Midbrain (tissue), 1 donor: ENCODE measurements at places on chromosomes 3 and 15.
A peak's percentile ranks its signal among the peaks of the same experiment; 100 is the strongest.

DNA sequence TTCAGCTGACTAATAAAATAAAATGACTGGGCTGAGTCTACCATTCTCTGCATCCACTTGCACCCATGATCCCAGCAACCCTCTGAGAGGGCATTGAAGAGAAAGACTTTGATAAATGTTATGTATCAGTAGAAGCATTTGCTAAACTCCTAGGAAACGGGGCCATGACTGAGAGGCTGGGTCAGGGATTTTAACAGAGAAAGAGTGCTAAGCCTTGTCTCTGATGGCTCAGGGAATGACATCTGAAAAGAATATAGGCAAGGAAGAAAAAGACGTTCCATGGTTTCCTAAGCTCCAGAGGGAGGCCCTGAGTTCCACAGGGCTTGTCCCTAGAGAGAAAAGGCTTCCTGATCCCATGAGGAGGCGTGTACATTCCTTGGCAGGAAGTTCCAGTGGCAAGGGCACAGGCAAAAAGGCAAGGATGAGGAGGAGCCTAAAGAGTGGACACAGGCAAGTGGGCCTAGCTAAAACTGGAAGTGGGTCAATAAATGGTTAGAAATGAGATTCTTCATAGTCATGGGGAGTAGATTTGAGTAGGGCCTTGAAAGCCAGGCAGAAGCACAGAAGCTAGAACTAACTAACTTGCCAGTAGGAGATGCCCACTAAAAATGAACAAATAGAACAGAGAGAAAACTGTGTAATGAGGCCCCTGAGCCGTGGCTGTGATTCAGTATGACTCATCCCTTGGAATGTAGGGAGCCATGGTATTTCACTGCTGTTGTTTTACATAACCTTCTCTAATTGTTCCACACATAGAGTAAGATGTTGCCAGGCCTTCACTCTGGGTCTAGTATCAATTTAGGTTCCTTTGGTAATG lies 44.9 kb upstream of the MANF start:
- DNase-seq, result no peak

DNA sequence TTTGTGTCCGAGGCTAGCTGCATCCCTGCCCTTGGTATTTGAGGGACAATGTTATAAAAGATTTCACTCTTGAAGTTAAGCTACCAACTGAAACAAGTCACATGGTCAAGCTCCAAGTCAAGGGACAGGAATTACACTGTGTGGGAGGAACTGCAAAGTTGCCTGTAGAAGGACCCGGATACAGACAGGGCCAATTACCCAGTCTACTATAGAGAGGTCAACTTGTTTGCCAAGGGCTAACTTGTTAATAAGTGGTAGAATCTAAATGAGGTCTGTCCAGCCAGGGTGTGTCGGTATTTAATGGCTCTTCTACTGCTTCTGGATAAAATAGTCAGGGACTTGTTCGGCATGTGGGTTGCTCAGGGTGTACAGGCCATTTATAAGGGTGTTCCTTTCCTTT lies 55.7 kb downstream of the PTPRG start:
- no peak for DNase-seq

- DNase-seq, result no peak
Measured at GRCh38 chr3:157061265-157061664, 98.7 kb downstream of the CCNL1 start.

DNA sequence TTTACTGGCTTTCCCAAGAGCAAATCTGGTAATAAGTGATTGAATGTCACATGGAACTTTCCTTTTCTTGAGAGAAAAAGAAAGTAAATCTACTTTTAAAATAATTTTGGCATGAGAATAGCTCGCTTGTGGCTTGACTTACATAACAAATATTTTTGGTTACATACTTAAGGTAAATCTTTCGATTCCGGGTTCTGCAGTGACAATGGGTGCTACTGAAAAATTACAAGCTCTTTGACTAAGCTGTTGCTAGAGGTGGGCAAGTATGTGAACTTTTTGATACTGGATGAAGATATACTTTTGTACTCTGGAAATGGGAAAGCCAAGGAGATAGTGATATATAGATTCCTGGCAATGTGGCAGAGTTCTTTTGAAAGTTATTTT lies 51.9 kb upstream of the OTOL1 start:
- DNase-seq, result no peak

DNA sequence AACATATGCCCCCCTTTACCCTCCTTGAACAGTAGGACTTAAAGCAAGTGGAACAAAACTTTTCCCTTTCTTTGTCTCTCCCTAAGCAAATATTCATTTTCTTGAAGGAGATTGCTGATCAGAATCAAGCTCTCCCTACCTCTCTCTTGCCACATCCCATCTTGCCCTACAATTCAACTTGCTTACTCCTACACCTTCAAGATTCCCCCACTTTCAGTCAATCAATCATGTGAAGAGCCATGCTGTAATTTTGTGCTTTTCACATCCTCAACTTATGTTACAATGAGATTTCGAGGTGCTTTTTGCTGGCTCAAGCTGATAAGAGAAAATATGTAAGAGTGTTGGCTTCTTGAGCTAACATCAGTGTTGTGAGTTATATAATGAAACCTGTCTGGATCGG lies 662.9 kb downstream of the NLGN1 start:
- no peak for DNase-seq

GRCh38 chr15:100020189-100020588 lies 287.0 kb upstream of the LYSMD4 start:
- DNase-seq, result no peak

GRCh38 chr15:63296195-63296594 lies 18.8 kb downstream of the APH1B start:
- no peak for DNase-seq

DNA sequence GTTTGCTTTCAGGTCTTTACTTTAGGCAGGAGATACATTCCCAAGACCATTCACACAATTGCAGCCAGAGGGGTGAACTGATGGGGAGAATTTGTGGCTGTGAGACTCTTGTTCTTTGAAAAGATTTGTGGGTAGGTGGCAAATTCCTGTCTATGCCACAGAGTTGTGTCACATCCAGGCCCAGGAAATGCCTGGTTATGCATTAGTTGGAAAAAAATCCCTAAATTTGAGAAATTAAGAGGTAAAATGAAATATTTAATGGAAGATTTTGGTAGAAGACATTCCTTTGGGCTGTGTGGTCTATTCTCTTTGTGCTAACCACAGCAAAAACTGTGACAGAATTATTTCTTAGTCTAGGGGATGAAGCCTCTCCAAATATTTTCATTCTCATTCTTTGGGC lies 28.8 kb downstream of the SAMMSON start:
- no peak for DNase-seq

DNA sequence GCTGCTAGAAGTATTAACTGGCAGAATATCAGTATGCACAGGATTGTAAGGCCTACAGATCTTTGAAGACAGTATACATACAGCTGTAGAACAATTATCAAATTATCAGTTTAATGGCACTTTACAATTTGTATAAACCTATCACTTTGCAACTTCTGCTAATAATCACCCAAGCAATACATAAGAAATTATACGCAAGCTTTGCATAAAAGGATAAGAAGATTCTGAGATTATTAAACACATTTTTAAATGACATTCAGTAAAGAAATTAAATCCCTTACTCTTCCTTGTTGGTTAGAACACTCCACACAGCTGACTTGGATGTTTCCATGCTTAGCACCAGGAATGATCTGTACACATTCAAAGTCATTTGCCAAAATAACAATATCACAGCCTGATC lies 46.8 kb downstream of the DMXL2 start:
- no peak for DNase-seq

DNA sequence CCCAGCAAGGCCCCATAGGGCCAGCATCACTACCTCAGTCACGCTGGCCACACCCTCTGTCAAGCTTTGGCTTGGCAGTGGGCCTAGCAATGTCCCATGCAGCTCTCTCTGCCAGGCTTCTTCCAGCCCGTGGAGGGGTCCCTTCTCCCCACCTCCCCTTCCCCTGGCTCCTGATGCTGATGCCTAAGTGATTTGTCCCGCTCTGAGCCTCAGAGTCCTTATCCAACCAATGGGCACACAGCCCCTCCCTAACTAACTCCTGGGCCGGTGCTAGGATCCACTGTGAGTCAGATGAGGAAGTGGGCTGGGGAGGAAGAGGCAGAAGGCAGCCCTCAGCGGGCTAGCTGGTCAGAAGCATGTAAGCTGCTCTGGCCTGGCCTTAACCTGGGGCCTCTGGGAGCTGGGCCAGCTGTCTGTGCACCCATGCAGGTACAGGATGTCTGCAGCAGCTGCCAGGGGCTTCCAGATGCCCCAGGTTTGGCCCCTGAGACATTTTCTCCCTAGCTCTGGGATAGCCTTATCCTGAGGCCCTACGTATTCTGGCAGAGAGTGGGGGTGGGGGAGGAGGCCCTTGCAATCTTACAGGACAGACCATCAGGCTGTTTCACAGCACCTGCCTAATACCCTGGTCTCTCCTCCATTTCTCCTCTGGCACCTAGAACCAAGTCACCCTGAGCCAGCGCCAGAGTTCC lies 740 bp upstream of the ZBTB47 start:
- DNase-seq, result peak; percentile 41

GRCh38 chr3:115836944-115837343 lies 213.6 kb downstream of the GAP43 start:
- DNase-seq, result peak; percentile 9

DNA sequence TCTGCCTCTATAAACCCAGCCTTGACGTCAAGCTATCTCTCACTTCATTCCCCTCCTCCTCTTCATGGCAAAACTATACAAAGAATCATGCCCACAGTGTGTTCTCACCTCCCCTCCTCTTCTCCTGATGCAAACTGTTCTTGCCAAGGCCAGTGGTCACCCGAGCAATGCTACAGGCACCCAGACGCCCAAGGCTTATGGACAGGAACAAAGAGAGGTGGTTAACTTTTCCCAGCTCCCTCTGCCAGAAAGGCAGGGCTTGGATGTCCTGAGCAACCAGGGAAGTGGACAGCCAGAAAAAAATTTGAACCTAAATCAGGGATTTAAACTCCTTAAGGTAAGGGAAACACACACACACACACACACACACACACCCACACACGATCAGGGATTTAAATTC lies 5.1 kb downstream of the SLC41A3 start:
- no peak for DNase-seq

DNA sequence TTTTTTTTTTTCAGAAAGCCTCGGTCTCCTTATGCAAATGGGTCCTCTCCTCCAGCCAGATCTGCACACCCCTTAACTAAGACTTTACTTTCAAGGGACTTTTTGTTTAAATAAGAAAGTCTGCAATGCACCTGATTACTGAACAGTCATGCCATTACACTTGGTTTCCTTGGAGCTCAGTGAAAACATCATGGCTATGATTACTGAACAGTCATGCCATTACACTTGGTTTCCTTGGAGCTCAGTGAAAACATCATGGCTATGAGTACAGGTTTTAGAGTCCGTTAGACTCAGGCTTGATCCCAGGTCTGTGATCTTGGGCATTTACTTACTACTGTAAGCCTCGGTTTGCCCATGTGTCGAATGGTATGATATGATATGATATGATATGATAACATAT lies 10.1 kb downstream of the ENTPD3 start:
- DNase-seq, result no peak

DNA sequence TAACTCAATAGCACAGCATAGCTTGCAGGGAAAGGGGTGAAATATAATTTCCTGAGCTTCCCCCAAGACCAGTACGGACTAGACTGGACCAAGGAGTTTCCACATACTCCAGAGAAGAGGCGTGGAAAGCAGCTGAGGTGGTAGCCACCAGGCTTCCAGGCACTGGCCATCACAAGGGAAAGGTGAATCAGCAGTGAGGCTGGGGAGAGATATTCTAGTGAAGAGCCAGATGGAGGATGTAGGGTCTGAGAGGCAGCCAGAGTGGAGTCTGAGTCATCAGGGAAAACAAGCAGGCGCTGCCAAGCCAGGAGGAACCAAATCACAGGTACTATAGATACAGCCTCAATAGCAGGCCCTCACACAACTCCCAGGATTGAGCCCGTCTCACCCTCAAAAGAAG lies 9.6 kb upstream of the RASA2 start:
- no peak for DNase-seq

- peak; percentile 79 for DNase-seq
Measured at GRCh38 chr3:64685800-64686445, 1.9 kb downstream of the ADAMTS9 start.

DNA sequence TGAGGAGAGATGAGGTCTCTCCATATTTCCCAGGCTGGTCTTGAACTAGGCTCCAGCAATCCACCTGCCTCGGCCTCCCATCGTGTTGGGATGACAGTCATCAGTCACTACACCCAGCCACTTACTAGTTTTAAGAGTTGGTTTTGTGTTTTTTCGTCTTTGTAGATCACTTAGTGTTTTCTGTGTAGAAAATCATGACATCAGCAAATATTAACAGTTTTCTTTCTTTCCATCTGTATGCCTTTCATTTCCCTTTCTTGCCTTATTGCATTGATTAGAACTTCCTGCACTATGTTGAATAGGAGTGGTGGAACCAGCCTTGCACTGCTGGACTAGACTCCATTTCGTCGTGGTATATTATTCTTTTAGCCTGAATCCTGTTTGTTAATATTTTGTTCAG lies 415.5 kb downstream of the FHIT start:
- no peak for DNase-seq

DNA sequence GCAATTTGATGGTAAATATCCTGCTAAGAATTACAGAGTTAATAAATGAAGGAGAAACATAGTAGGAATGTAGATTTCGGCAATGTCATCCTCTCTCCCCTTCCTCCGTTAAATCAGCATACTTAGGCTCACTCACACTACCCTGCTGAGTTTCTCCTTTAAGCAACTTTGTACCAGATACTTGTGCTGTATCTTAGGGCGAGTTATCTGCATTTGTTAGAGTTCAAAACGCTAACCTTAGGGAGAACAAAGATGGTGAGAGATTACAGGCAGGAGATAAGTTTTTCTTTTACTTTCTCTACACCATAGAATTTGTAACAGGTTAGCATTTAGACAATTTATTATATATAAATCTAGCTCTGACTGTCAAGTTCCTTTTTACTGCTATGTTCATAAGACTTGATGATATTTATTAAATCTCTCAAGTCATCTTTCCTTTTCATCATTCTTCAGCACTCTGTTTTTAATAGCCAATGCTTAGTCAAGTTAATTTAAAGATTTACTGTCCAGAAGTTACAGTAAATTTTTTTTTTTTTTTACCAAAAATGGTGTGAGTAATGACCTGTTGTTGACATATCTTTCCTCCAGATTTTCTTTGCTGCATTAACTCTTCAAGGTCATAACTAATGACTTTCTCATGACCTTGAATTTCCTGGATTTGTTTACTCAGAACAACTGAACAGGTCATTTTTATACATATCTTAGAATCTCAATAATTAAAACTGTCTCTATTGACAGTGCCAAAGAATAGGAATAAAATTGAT lies 22.2 kb downstream of the SUCNR1 start:
- no peak for DNase-seq

DNA sequence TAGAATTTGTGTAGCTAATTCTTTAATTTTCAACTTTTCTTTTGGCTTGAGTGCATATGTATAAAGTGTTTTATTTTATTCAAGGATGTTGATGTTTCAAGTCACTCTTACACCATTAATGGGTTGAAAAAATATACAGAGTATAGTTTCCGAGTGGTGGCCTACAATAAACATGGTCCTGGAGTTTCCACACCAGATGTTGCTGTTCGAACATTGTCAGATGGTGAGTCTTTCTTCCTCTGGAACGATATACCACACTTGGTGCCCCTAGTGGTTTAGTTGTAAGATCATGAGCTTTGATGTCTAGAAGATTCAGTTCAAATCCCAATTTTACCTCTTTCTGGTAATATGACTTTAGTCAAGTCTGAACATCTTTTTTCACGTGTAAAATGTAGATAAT lies 119.3 kb downstream of the HCN4 start:
- DNase-seq, result no peak

GRCh38 chr3:81485444-81485865 lies 276.0 kb downstream of the GBE1 start:
- DNase-seq, result no peak
